ENCODE measurements at places on chromosomes 7 and 10. TPM values are rescaled to one million over a fixed set of nuclear protein-coding genes. Genes with fewer than 3 reads are reported as not detected.

DNA sequence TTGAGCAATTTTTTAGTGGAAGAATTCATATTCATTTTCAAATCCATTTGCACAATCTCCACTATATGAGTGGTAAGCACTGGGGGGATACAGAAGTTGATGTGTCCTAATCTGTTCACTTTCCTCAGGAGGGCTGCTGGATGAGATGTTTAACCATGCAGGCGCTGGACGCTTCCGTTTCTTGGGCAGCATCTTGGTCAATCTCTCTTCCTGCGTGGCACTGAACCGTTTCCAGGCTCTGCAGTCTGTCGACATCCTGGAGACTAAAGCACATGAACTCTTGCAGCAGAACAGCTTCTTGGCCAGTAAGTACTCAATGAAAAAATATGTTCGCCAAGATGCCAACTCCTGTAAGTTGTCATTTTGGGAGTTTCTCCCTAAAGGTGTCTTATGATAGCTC lies 179.3 kb downstream of the ABCA13 start:
- H3K4me3 ChIP-seq = no peak overlapping the region
- no peak for DNase-seq
- H3K27ac ChIP-seq = no peak overlapping the region
- no peaks in the 10 kb centered on the region for H3K36me3 ChIP-seq
- H3K27me3 ChIP-seq = no peaks in the 10 kb centered on the region
- no peaks in the 10 kb centered on the region for H3K4me1 ChIP-seq

The SUFU gene
- total RNA-seq = 23.3 TPM

DNA sequence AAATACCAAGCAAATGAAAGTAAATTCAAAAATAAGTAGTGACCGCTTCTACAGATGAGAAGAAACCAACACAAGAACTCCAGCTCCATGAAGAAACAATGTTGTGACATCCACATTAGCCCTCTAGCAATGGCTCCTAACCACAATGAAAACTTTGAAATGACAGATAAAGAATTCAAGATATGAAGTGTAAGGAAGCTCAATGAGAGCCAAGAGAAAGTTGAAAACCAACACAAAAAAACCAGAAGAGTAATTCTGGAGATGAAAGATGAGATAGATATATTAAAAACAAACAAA lies 68.2 kb upstream of the DDC start:
- no peaks in the 10 kb centered on the region for H3K27me3 ChIP-seq
- H3K27ac ChIP-seq = no peak overlapping the region
- H3K4me3 ChIP-seq = no peak overlapping the region
- no peak for DNase-seq

DNA sequence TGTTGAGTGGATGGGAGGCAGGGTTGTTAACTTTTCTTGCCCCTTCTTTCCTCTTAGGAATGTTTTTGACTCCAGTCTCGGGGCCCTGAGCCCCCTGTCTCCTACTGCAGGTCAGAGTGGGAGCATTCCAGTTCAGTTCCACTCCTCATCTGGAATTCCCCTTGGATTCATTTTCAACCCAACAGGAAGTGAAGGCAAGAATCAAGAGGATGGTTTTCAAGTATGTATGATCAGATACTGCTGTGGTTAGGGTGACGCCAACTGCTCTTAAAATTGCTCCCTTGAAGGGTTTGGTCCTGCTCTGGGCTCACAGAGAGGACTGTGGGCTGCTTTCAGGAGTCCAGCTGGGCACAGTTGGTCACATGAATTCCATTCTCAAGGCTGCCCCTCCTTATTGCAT lies 22.0 kb downstream of the VWA2 start:
- H3K27me3 ChIP-seq = no peaks in the 10 kb centered on the region
- H3K36me3 ChIP-seq = no peaks in the 10 kb centered on the region
- no peak for DNase-seq
- no peaks in the 10 kb centered on the region for H3K4me1 ChIP-seq
- H3K4me3 ChIP-seq = no peak overlapping the region

The LIPF gene
- total RNA-seq = not detected

DNA sequence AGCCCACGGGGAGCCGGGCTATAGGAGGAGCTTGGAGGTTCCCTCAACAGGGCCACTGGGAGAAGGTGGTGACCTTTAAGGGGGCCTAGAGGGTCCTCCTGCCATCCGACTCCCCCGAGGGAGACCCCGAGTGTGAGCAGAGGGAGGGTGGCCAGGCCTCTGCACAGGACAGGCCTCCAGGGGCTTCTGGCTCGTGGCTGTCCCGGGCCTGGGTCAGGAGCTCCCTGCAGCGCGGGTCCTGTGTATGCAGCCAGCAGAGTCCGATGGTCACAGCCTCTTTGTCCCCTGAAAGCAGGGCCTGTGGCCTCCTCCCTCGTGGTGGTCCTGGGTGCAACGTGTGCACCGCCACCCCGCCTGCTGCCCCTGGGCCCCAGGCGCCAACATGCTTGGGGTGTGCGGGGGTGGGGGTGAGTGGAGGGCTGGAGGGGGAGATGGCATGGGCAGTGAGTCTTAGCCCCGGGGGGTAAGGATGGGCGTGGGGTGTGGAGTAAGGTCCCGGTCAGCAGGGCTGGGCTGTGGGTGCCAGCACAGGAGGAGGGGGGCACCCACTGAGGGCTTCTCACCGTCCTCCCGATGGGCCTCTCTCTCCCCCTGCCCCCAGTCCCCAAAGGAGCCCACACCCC lies 27.1 kb downstream of the UNCX start:
- peaks cover 21% of the 10 kb centered on the region for H3K27me3 ChIP-seq
- H3K36me3 ChIP-seq = no peaks in the 10 kb centered on the region
- no peak overlapping the region for H3K4me3 ChIP-seq

The OPALIN gene
- total RNA-seq = not detected

GRCh38 chr10:6061056-6061455 lies 1.1 kb downstream of the IL2RA start:
- H3K27me3 ChIP-seq = peaks cover 38% of the 10 kb centered on the region
- no peaks in the 10 kb centered on the region for H3K36me3 ChIP-seq
- no peak for DNase-seq
- no peak overlapping the region for H3K27ac ChIP-seq
- no peak overlapping the region for H3K4me3 ChIP-seq
- H3K4me1 ChIP-seq = no peaks in the 10 kb centered on the region

DNA sequence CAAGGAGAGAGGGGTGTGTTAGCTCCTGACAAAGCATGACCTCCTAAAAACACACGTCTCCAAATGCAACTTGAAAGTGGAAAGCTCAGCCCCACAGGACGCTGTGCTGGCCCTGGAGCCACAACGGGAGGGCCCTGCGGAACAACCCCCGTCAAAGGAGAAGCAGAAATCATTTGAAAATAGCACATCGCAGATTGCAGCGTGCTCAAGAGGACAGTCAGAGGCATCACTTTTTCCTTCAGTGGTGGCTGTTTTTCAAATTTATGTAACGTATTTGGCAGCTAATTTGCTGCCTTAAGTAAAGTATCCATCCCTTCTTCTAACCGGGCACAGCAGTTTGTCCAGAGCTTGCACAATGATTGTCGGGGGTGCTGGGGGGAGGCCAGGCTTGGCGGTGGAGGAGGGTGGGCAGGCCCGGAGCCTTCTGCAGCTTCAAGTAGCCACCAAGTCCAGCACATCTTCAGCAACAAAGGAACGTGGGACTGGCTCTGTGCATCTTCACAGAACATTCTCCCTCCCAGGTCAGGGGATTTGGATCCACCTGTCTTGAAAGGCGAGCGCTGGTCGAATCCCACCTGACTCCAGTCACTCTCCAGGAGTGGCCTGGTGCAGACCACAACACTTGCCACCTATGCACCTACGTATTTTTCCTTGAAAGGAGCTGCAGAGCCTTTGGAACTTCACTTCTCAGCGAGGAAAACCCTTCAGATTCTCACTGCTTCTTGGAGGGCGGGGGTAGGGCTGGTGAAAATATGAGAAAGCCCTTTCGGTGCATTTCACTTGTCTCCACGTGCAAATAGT lies 346.3 kb downstream of the DNAJB6 start:
- H3K36me3 ChIP-seq = no peaks in the 10 kb centered on the region
- no peak for DNase-seq
- H3K4me1 ChIP-seq = no peaks in the 10 kb centered on the region
- H3K4me3 ChIP-seq = no peak overlapping the region
- no peak overlapping the region for H3K27ac ChIP-seq
- peaks cover 99% of the 10 kb centered on the region for H3K27me3 ChIP-seq

All from A673 (cell line).